Renal cortex interstitium (tissue), 15 donors: ENCODE measurements at places on chromosomes 7 and 10. TPM values are rescaled to one million over a fixed set of nuclear protein-coding genes. Genes with fewer than 3 reads are reported as not detected.

SLC16A12 gene
- 22.1 TPM for polyA plus RNA-seq

GRCh38 chr7:5526100-5526905 is 102.7 kb upstream of the TNRC18 start:
- no peak for DNase-seq

RSPH10B2 gene
- polyA plus RNA-seq, result 2.2 TPM

DNA sequence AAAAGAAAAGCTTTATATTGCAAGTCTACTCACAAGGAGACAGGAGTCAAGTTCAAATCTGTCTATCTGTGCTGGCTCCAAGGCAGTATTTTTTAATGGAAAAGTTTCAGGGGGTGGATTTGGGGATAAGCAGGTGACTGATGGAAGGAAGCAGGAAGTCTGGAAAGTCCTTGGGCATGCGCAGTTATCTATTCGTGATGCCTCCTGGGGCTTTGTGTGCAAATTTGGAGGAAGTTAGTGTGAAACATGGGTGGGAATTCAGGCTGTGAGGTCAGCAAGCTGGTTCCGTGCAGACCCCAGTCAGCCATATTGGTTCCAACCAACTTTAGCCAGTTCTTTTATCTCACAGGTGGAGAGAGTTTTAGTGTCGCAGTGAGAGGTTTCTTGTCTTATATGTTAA is 140.0 kb downstream of the FRMD4A start:
- DNase-seq, result no peak

DNA sequence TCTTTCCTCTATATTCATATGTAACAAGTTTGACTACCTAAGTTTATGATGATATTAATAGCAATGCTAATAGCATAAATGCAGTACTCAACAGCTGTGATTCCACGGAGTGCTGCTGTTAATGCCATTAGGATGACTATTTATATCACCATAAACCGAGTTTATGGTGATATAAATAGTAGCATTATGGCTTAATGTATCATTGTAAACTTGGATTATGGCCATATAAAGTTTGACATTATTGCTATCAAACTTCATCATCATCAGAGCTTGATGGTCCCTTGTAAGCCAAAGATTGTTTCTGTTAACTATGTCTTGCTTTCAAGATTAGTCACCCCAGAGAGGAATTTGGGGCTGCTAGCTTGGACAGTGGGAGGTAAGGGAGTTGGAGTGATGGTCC is 612.4 kb upstream of the C7orf33 start:
- DNase-seq, result no peak

- DNase-seq, result peak; percentile 28
These were observed 48.2 kb upstream of the NFKB2 start for GRCh38 chr10:102347236-102347828.

PDE6C gene
- polyA plus RNA-seq, result 1.1 TPM

FEZF1 gene
- polyA plus RNA-seq, result not detected

PTF1A gene
- polyA plus RNA-seq, result not detected

DNA sequence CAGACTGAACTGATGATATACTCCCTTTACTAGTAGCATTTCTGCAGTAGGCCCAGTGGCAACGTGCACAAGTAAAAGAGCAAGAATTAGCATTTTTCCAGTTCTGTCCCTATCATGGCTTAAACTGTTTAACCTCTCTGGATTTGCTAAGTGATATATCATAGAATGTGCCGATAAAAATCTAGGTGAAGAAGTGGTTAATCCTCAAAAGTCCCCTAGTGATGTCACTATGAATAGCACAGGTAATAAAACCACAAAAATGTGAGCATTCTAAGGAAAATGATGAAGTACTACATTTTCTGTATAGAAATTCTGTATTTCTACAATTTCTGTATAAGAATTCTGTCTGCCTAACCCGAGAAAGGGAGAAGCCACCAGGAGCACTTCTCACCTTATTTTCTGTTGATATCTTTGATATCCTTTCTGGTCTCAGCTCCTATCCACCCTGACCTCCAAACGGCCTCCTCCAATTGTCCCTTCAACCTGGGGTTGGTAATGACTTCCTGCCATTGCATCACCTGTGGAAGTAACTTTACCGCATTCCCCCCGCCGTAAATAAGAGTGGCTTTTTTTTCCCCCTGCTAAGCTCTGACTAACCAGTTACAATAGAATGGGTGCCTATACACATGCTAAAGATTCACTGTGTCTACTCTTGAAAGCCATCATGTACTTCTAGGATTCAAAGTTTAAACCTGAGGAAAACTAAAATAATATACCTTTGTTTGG is 155.9 kb upstream of the ASAH2 start:
- DNase-seq, result no peak

TCF7L2 gene
- 49.5 TPM for polyA plus RNA-seq
